Spinal cord (tissue), 10 donors: ENCODE measurements at places on chromosomes 1 and 21. TPM values are rescaled to one million over a fixed set of nuclear protein-coding genes. Genes with fewer than 3 reads are reported as not detected.

Gene LHX8
- not detected for polyA plus RNA-seq

Gene SMCP
- polyA plus RNA-seq: not detected

Gene FBXO2
- 44.0 TPM for polyA plus RNA-seq

Gene DIO1
- polyA plus RNA-seq: 0.57 TPM

Gene COQ8A
- polyA plus RNA-seq: 20.8 TPM

Gene C1orf185
- polyA plus RNA-seq: not detected

Gene ZNF683
- polyA plus RNA-seq: 0.14 TPM

Gene LIN28A
- polyA plus RNA-seq: 0.20 TPM

Gene SLC44A5
- polyA plus RNA-seq: 37.7 TPM

Gene RASSF5
- 9.8 TPM for polyA plus RNA-seq

Gene ANKRD65
- polyA plus RNA-seq: 10.6 TPM

Gene PODN
- 1.6 TPM for polyA plus RNA-seq
